ENCODE measurements at places on chromosomes 5 and 9. TPM values are rescaled to one million over a fixed set of nuclear protein-coding genes. Genes with fewer than 3 reads are reported as not detected.

FOXI1 gene
- not detected for total RNA-seq

C5orf52 gene
- total RNA-seq = not detected

SNCAIP gene
- 0.12 TPM for total RNA-seq

SLC22A4 gene
- total RNA-seq = 17.5 TPM

DNA sequence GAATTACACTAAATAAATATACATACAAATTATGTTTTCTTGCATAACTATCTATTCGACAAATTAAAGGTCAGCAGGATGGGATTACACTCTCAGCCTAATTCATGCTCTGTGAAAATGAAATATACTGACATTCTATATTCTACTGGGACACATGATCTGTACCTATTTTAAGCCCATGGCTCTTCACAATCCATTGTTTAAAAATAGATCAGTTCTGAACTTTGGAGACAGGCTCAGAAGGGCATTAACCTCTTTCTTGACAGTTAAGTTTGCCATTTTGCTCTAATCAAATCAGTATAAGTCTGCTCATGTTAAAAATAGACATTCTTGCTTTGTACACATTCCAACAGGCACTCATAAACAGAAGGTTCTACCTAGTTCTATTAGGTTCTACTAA, 361.2 kb downstream of the HCN1 start:
- H3K27ac ChIP-seq = no peak overlapping the region
- DNase-seq = no peak
- no peaks in the 10 kb centered on the region for H3K36me3 ChIP-seq
- no peak overlapping the region for H3K4me3 ChIP-seq
- H3K27me3 ChIP-seq = no peaks in the 10 kb centered on the region
